ENCODE measurements at places on chromosomes 16 and 17.

DNA sequence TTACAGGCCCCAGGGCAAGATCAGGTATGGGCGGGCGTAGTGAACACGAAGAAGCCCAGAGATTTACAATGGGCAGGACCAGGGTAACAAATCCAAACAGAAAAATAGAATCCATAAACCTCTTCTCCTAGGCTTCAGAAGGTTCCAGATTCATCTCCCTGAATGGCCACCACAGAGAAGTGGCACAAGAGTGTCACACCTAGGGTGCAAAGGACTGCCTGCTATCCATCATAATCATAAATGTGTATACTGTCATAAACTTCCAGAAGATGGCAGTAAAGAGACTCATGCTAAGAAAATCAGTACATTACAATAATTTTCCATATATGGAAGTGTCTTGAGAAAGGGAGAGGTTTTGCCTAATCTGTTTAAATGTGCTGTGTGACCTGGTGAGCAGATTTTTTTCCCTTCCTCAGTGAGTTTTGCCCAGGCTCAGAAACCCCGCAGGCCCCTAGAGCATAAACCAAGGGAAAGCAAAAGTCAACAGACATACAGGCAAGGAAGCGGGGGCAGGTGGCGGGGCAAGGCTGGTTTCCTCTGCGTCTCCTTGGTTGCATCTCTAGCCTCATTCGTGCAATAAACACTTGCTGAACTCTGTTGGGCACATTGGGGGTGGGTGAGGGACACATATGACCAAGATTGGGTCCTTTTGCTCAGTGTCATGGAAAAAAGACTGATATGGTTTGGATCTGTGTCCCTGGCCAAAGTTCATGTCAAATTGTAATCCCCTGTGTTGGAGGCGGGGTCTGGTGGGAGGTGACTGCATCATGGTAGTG is 92.0 kb upstream of the CDH5 start:
- DNase-seq = no peak

GRCh38 chr16:85254921-85255320 is 142.6 kb upstream of the CIBAR2 start:
- DNase-seq = no peak

DNA sequence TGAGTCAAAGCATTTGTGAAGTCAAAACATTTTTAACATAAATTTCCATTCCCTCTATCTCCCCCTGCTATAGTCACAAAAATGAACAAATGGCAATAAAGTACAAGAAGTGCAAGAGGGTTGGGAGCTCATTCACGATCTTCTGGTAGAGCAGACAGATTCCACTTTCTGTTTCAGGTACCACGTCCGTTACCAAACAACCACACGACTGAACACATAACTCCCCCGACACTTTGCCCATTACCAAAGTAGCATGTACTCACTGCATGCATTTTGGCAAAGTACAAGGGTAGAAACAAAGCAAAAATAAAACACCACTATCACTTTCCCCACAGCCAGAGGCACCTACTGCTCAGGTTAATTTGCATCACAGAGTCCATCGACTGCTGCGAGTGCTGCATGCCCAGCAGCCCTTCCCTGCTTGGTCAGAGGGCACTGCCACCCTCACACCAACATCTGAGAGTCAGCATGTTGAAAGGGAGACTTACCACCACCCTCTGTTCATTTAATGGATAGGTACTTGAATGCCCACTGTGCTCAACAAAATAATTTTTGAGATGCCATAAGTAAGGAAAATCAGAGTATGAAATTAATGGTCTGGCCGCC is 150.3 kb upstream of the AXIN2 start:
- DNase-seq = no peak

GRCh38 chr17:72353502-72353901 is 232.7 kb downstream of the SOX9 start:
- no peak for DNase-seq

DNA sequence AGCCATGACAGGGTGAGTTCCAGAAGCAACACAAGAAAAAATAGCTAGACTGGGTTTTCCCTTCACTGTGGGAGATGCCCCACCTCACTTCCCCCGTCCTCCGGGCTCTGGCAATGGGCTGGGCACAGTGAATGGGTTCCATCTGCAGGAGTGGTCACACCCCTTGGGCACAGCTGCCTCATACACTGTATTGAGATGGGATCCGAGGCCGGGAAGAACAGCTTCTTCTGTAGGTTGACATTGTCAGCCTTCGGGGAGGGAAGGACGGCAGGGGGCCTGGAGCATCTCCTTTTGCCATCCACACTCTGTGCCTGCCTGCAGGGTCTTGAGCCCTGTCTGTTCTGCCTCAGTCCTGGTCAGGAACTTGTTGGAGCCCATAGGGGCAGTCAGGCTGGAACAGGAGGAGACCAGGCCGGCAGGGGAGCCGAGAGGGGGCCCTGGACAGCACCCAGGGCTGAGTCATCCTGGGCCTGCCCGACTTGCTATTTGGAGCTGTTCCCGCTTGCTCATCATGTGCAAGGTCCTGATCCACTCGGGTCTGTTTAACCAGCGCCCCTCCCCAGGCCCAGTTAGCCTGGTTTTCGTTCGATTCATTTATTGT is 286.7 kb downstream of the SEC14L1 start:
- no peak for DNase-seq

DNA sequence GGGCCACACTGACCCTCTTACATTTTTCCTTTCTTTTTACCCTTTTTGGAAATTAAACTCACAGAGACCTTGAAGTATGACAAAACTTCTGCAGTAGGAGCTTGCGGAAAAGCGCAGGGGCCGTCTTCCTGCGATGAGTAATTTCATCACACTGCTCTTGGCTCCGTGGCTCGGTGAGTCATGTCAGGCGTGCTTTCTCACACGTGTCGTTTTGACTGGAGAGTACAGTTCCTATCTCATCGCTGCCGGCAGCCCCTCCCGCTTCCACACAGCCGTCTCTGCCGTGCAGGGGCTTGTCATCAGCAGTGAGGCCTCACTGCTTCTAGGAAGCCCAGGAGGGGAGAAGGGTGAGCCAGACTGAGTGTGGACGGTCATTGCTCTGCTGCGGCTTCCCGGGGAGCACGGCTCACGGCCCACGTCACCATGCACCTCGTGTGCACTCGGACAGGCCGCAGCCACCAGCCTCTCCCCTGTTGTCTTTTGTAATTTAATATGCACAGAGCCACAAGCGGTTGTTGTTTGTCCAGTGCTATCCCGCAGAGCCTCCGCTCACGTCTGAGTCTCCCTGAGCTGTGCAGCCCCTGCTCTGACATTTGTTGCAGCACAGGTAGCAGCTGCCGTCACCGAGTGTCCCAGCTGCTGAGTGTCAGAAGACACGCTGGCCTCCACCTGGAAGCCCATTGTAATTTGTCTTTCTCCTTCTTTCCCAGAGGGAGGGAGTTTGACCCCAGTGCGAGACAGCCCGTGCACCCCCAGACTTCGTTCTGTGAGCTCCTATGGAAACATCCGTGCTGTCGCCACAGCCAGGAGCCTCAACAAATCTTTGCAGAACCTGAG is 99.4 kb upstream of the CHMP6 start:
- DNase-seq = peak; percentile 85

DNA sequence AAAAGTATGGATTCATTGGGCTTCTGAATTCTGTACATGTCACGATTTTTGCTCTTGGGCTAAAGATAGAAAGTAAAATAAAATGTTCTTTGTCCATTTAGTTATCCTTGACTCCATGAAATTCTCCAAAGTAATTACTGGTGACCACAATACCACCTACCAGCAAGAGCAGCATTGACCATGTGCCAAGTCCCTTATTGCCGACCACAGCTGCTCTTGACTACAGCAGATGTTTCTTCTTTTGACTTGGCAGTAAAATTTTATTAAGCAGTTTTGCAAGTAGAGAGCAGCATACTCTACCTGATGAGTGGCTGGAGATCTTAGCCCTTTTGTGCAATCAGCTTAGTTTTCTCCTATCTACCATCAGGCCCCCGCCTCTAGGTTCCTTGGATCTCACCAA is 152.2 kb upstream of the TBX2 start:
- DNase-seq = no peak

GRCh38 chr16:68084504-68085258 is 489 bp upstream of the NFATC3 start:
- peak; percentile 77 for DNase-seq

- no peak for DNase-seq
These were observed 33.8 kb downstream of the PCTP start for GRCh38 chr17:55784666-55785065.

GRCh38 chr16:11036868-11037410 is 92.6 kb downstream of the CLEC16A start:
- no peak for DNase-seq

DNA sequence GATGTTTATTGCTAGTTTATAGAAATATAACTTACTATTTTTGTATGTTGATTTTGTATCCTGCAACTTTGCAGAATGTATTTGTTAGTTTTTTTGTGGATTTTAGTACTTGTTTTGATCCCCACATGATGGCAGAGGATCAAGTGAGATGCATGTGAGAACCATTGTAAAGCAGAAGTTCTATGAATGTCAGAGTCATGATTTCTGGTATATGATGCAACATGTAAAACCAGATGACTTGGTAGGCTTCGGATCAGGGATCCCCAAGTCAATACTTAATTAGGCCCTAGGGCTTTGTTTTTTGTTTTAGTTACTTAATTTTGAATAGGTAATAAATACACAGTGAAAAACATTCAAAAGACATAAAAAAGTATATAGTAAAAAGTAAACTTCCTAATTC is 45.8 kb downstream of the ESRP2 start:
- DNase-seq = no peak

- DNase-seq = no peak
These were observed 52.8 kb downstream of the ABR start for GRCh38 chr17:1126801-1127550.

- DNase-seq = no peak
These were observed 102.4 kb downstream of the MAP2K6 start for GRCh38 chr17:69516911-69517310.

- no peak for DNase-seq
These were observed 722 bp downstream of the RASL10B start for GRCh38 chr17:35731917-35732805.

DNA sequence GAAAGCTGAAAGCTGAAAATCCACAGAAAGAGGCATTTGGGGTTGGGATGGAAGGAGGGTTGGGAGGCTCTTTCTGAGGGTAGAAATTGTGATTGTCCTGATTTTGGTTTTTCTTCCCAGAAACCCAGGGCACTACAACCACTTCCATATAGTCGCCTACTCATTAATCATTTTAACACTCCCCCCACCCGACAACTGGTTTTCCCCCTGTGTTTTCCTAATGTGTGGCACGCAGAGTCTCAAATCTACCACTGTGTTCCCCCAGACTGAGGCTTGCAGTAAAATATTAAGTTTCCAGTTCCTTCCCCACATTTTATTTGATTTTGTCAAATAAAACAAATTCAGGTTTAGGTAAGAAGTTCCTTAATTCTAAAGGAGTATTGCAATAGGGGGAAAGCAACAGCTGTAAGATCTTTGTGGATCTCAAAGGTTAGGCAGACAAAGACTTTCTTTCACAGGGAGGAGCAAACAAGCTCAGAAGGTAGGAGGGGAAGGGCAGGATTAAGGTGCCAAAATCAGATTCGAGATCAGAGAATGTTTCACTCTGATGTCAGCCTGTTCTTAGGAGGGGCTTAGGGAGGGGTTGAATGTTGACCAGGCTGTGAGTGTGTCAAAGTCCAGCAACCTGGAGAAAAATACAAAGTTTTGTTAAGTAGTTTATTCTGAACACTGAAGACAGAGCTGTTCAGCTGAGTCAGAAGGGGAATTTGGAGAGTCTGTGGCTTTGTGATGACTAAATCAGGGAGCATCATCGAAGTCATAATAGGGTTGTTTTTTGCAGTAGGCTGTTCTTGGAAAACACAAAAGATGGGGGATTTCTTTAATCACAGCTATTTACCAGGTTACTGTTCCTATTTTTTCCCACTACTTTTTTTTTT is 3.6 kb downstream of the ZNF267 start:
- DNase-seq = peak; percentile 62

DNA sequence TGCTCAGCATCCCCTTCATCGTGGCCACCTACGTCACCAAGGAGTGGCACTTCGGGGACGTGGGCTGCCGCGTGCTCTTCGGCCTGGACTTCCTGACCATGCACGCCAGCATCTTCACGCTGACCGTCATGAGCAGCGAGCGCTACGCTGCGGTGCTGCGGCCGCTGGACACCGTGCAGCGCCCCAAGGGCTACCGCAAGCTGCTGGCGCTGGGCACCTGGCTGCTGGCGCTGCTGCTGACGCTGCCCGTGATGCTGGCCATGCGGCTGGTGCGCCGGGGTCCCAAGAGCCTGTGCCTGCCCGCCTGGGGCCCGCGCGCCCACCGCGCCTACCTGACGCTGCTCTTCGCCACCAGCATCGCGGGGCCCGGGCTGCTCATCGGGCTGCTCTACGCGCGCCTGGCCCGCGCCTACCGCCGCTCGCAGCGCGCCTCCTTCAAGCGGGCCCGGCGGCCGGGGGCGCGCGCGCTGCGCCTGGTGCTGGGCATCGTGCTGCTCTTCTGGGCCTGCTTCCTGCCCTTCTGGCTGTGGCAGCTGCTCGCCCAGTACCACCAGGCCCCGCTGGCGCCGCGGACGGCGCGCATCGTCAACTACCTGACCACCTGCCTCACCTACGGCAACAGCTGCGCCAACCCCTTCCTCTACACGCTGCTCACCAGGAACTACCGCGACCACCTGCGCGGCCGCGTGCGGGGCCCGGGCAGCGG is 3.2 kb downstream of the UTS2R start:
- DNase-seq = no peak

- no peak for DNase-seq
These were observed 6.8 kb upstream of the SP6 start for GRCh38 chr17:47857551-47858455.

GRCh38 chr16:27571433-27572326 is 21.7 kb downstream of the KATNIP start:
- DNase-seq = no peak

- no peak for DNase-seq
These were observed 3.3 kb upstream of the KRT35 start for GRCh38 chr17:41483991-41484826.

GRCh38 chr17:60229188-60229802 is 79.5 kb downstream of the CA4 start:
- no peak for DNase-seq

DNA sequence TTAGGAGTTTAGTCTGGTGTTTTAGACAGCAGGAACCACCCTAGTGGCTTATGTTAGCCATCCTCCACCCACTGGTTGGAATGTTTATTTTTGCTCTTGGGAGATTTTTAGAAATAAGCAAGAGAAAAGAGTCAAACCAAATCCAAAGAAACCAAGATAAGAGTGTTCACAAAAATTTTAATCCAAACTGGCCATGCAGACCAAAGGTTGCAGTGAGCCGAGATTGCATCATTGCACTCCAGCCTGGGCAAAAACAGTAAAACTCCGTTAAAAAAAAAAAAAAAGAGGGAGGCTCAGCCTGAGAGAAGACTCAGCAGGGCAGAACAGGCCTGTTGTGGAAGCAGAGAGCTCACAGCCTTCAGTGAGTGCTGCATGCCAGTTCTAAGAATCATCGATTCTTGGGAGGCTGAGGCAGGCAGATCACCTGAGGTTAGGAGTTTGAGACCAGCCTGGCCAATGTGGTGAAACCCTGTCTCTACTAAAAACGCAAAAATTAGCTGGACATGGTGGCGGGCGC is 12.2 kb upstream of the C16orf54 start:
- DNase-seq = no peak

DNA sequence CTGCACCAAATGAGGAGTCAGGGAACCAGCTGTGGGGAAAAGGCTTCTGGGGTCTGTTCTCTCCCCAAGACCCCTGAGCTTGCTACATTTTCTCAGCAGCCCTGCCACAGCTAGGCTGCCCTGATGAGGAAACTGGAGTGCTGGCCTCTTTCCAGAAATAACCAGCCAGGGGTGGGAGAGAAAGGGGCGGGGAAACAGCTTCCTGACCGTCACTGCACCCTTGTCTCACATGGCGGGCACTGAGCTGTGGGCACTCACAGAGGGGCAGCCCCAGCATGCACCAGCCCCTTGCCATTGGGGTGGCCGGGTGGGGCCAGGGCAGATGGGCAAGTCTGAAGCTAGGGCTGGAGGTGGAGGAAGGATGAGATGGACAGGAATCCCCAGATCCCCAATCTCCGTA is 2.9 kb downstream of the SRL start:
- DNase-seq = no peak

Measured in central memory CD4-positive, alpha-beta T cell (primary cell).